IMR-90 (cell line): ENCODE measurements at places on chromosomes 6 and 20. TPM values are rescaled to one million over a fixed set of nuclear protein-coding genes. Genes with fewer than 3 reads are reported as not detected.

Gene EBF4
- 1.0 and 1.1 TPM in 2 replicates for polyA plus RNA-seq

Gene PRSS16
- polyA plus RNA-seq = 0.14 and 0.39 TPM in 2 replicates

Gene RIN2
- 16.1 and 16.8 TPM in 2 replicates for polyA plus RNA-seq

Gene NHSL1
- 5.6 and 6.0 TPM in 2 replicates for polyA plus RNA-seq

Gene GNMT
- polyA plus RNA-seq = 0.36 TPM in 1 of 2 replicates, not detected in the other

Gene GLP1R
- not detected in 2 replicates for polyA plus RNA-seq

Gene RIOK1
- 14.2 and 17.8 TPM in 2 replicates for polyA plus RNA-seq

Gene VEGFA
- 211 and 234 TPM in 2 replicates for polyA plus RNA-seq

Gene OR2H2
- not detected in 2 replicates for polyA plus RNA-seq

Gene ULBP1
- polyA plus RNA-seq = 0.69 and 0.87 TPM in 2 replicates

Gene TMC2
- polyA plus RNA-seq = not detected in 2 replicates

Gene GJA1
- polyA plus RNA-seq = 131 and 180 TPM in 2 replicates

Gene TAAR5
- not detected in 2 replicates for polyA plus RNA-seq
